ENCODE measurements at places on chromosomes 12 and 14.

DNA sequence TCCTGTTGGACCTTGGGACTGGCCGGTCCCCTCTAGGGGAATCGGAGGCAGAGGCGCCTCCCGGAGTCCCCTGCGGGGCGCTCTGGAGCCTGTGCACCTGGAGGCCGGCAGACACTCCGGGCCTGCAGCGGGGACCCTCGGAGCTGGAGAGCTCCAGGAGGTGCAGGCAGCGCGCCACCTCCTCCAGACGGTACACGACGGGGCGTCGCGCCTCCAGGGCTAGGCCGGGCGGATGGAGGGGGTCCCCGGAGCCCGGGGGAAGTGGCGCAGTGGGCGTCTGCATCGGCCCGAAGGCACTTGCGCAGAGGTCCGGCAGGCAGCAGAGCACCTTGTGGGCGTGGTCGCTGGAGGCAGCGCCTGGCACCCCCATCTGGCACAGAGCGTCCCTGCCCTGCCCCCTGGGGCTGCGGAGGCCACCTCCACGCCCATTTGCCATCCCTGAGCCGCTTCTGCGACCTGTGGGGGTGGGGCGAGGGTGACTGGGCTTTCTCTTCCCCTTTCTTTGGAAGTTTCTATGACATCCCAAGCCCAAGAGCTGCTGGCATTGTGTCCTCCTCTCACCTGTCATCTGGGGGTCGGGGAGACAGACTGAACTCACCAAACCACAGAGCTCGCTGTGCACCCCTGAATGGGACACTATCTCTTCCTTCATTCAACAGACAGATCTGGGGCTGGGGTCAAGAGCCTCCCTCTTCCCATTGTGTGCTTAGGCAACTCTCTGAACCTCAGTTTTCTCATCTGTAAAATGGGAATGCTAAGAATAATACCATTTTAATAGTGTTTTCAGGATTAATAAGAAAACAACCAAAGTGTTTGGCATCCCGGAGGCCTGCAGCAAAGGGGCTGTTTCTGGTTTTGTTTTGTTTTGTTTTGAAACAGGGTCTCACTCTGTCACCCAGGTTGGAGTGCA, 37.5 kb upstream of the CORO1C start:
- DNase-seq: peak; percentile 90

GRCh38 chr12:84692071-84692470, 220.5 kb downstream of the SLC6A15 start:
- no peak for DNase-seq

GRCh38 chr12:58395470-58395869, 454.1 kb downstream of the ATP23 start:
- DNase-seq: no peak

- DNase-seq: no peak
Measured at GRCh38 chr12:97601934-97602720, 139.5 kb downstream of the RMST start.

- peak; percentile 5 for DNase-seq
Measured at GRCh38 chr12:115871714-115872113, 405.8 kb downstream of the MED13L start.

DNA sequence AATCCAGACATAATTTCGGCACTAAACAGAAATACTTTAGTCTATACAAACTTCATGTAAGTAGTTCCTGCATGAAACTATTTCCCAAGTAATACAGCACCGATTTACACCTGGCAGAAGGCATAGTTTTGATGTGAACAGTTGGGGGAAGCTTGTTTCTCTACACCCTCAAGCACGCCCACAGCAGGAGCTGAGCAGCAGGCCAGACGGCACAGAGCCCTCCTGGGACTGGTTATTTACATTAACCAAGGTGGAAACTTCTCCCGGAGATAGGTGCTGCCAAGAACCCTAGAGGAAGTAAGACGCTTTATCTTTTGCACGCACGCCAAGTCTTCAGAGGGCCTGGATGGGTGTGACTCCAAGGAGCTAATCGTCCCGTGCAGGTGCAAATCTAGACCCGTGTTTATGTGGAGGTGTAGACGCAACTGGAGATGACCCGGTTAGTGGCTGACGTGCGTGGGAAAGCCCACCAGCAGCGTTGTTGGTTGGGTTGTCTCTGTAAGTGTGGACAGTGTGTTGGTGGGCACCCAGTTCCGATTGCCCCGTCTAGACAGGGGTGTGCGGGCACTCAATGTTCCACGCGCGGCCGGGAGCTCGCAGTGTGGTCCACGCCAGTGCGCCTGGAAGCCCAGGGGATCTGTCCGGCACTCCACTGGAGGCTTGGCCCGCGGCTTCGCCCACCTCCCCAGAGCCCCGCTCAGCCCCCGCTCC, 767 bp upstream of the TCP11L2 start:
- peak; percentile 99 for DNase-seq

DNA sequence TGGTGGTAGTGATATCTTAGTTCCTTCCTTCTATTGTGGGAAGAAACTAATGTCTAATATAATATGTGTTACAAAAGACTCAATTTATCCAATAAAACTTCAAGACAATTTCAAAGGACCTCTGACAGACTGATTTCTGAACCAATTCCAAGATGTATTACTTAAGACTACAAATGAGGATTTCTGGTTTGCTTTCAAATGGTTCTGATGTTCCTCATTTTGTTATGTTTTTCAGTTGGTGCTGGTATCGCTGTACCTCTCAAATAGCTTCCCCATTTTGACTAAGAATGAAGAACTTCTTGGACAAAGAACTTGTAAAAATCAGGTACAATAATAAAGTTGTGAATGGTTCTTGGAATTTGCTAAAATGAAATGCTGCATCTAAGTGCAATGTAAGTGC, 19.4 kb upstream of the MBIP start:
- no peak for DNase-seq

DNA sequence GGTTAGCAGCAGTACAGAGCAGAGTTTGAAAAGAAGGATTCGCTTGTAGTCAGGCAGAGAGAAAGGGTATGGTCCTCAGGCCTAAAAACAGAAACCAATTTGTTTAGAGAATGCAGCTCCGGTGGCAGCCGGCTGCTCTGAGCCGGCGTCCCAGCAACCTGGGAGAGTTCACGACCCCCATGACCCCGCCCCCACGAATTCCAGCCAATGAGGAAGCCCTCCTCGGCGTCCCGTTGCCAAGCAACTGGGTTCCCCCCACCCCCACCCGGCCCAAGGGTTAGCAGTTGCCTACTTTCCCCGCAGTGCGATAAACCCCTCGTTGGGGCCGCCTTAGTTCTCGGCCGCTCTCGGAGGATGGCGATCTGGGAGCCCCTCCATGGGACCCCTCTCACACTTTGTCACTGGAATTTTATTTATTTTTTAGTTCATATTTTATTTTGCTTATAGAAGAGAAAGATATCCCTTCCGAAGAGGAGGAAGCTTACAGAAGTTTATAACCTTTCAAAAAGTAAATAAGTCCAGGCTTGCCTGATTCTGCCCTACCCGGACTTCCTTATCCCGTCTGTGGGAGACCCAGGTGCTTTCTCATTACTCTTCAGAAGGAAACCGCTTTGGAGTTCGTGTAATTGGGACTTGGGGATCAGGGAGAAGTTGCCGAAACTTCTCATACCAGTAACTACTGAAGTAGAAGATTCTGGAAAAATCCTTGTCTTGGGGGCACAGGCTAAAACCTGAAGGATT, at the start of gene CCDC60:
TSS of gene CCDC60 (plus strand) at position 300 of the 741 bp plus-strand sequence. CDS start 448 bp downstream, outside the sequence.
- no peak for DNase-seq

GRCh38 chr12:128445415-128446127, 178.6 kb downstream of the TMEM132C start:
- no peak for DNase-seq

DNA sequence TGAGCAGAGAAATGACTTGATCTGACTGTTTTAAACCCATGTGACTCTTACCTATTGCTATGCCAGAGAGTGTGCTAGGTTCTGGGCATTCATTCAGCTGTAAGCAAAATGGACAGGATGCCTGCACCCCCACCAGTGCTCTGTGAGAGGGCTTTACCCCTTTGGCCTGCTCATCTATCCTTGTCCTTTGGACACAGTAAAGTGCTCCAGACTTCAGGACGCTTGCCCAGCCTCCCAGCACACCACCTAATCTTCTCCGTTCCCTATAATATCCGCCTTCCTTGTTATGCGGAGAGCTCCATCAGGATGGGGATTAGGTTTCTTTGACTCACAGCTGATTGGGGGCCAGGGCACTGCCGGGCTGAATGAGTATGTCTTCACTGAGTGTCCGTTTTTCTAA, 4.4 kb upstream of the ZNF839 start:
- no peak for DNase-seq

GRCh38 chr12:26402648-26403047, 207.3 kb downstream of the SSPN start:
- DNase-seq: peak; percentile 10

DNA sequence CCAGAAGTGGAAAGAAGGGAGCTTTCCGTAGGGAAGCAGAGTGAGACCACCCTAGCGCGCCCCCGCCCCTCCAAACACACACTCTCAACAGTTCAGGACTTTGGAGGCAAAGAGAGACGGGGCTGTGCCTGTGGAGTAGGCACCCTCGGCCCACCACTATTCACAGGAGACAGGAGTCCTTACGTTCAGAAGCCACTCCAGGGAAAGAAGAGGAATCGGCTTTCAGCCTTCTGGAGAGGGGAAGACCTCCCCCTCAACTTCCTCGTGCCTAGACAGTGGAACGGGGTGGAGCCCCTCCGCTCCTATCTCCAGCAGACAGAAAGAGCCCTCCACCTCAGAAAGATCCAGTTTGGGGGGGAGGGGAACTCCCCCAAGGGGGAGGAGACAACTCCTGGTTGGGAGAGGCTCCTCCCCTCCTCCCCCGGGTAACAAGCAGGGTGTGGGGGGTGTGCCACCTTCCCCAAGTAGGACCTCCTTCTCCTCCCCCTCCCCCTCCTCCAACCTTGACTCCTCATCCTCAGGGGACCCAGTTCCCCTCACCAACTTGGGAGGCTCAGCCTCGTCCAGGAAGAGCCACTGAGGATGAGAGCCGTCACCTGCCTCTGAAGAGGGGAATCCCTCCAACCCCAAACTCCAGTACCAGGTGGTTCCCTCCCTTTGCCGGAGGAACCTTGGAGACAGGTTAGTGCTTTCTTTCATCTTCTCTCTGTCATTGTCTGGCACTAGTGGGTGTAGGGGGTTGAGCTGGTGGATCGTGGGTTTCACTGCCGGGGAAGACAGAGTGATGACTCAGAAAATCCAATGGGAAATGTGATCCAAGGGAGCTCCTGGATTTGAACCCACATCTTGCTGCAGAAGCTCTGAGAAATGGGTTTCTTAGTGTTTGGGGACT, 883 bp downstream of the FOXJ2 start:
- DNase-seq: peak; percentile 97

- peak; percentile 67 for DNase-seq
Measured at GRCh38 chr12:63937378-63938316, 93.1 kb downstream of the SRGAP1 start.

GRCh38 chr12:67909091-67909531, 80.1 kb upstream of the IFNG-AS1 start:
- DNase-seq: no peak

GRCh38 chr12:128789356-128789929, 34.3 kb downstream of the SLC15A4 start:
- peak; percentile 40 for DNase-seq

DNA sequence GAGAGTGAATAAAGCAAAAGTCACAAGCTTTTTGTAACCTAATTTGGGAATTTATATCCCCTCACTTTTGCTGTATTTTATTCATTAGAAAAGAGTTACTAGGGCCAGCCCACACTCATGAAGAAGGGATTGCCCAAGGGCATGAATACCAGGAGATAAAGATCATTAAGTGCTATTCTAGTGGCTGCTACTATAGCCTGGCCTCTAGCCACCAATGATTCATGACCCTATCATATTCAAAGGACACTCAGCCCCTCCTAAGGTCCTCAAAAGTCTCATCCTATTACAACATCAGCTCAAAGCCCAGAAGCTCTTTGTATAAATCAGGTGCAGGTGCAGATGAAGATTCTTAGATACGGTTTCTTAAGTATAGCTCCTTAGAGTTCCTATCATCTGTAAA, 518.1 kb downstream of the TRHDE start:
- DNase-seq: no peak

- peak; percentile 91 for DNase-seq
Measured at GRCh38 chr12:75581515-75581914, 70.1 kb upstream of the KRR1 start.

- no peak for DNase-seq
Measured at GRCh38 chr14:100815478-100816285, 10.2 kb upstream of the MEG3 start.

- DNase-seq: peak; percentile 79
Measured at GRCh38 chr12:105562199-105562971, 231.9 kb downstream of the C12orf75 start.

- DNase-seq: no peak
Measured at GRCh38 chr12:50188875-50189575, 21.9 kb upstream of the CERS5 start.

GRCh38 chr12:44847888-44848702, 28.0 kb downstream of the NELL2 start:
- DNase-seq: no peak

DNA sequence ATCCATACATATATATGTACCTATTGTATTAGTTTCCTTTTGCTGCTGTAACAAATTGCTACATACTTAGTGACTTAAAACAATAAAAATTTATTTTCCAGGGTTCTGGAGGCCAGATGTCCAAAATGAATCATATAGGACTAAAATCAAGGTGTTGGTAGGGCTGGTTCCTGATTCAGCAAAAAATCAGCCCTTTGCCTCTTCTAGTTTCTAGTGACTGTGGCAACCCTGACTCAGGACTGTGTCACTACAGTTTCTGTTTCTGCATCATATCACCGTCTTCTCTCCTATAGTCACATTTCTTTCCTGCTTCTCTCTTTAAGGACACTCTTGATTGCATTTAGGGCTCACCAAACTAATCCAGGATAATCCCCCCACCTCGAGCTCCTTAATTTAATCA, 386.3 kb upstream of the TBX3 start:
- no peak for DNase-seq

GRCh38 chr12:9805883-9806282, 21.4 kb upstream of the KLRF1 start:
- no peak for DNase-seq

GRCh38 chr14:96362071-96362964, 823 bp downstream of the ATG2B start:
- DNase-seq: peak; percentile 88

DNA sequence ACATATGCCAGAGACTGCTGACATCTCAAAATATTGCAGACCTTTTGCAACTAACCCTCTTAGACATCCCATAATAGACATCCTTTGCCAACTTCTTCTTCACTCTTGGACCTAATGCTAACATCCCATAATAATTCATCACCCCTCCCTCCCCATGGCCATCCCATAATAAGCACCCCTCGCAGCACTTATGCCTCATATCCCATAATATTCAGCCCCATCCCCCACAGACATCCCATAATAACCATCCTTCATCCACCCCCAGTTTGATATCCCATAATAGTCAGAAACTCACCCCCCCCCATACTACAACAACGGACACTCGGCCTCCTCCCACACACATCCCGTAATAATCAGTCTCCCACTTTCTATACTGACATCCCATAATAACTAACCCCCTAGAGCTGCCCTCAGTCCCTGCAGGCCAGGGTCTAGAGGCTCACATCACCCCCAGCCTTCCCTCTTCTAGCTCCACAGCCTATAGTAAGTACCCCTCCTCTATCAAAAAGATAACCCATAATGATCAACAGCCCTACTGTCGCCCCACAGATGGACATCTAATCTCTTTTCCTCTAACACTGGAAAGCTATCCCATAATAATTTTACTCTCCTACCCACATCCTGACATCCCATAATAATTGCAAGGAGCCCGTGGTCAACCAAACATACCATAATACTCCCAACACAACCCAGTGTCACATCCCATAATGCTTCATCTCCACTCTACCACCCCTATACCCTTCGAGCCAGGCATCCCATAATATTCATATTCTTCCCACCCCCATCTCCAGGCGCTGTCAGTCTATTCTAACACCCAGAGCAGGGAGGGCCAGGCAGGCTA, 792 bp upstream of the CHD4 start:
- DNase-seq: peak; percentile 93
